GOT3 (cell line): ENCODE measurements at places on chromosomes 5 and 9.

DNA sequence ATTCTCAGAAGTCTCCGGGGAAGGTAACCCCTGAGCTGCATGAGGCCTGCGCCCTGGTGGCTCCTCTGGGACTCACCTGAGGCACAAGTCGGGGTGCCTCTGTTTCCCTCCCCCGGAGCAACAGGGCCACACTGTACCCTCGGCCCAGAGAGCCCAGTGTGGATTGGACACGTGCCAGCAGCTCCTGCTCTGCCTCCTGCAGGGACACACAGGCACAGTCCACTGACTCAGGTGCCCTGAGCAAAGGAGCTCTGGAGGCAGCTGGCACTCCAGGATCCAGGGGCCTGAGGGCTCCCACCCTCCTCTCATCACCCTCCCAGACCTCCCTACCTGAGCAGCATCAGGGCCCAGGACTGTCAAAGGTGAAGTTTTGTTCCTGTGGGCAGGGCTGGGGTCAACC is 29.5 kb downstream of the SLC35A4 start:
- no peak for DNase-seq

DNA sequence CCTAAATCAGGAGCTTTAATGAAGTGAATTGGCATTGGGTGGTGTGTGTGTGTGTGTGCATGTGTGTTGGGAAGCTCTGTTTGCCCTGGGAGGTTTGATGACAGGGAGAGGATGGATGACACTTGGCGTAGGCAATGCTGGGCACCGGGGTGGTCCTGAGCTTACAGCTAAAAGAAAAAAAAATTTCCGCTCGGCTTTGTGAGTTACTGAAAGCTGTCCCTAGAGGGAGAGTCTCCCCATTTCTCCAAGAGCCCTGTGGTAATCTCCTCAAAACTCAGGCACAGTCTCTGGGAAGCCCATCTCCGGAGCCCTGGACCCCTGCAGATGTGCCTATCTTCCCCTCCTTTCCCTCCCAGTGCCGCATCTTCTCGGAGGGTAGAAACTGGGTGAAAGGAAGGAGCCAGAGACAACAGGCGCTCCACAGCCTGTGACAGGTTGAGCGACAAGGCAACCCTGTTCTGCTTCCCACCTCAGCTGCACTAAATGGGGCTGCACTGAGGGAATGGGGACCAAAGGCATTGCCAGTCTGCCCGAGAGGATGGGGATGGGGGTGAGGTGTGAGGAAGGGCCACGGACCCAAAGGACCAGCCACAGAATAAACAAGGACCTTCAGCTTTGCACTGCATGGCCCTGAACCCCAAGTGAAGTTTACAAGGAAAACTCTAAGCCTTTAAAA is 35.8 kb upstream of the TIFAB start:
- no peak for DNase-seq

DNA sequence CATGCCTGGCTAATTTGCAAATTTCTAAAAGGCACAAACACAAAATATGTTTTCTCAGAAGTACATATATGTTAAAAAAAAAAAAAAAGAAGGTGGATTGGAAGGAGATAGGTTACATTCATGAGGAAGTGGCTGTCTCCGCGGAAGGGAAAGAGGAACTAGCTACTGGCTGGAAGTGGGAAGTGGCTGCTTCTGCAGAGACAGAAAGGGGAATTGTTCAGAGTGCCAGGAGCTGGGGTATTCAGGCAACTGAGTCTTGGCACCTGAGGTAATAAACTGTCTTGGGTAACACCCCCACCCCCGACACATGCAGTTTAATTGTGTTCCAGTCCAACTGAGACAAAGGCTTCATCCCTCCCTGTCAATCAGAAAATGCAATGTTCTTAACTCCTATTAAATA is 45.6 kb downstream of the S1PR3 start:
- DNase-seq: no peak

DNA sequence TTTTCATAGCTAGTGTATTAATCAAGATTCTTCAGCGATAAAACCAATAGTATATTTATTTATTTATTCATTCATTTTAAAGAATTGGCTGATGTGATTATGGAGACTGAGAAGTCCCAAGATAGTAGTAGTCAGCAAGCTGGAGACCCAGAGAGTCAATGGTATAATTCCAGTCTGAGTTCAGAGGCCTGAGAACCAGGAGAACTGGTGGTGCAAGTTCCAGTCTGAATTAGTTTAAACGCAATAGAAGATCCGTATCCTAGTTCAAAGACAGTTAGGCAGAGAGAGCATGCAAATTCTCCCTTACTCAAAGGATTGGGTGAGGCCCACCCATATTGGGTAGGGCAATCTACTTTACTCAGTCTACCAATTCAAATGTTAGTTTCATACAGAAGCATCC is 364.2 kb upstream of the RPS23 start:
- no peak for DNase-seq

GRCh38 chr9:115593587-115594091 is 475.7 kb upstream of the TNC start:
- DNase-seq: no peak

GRCh38 chr5:21776466-21776865 is 1076.7 kb downstream of the CDH12 start:
- DNase-seq: no peak

- no peak for DNase-seq
Observed at GRCh38 chr5:1781107-1781506, 18.5 kb downstream of the MRPL36 start.

- DNase-seq: no peak
Observed at GRCh38 chr9:121721058-121721350, 69.6 kb downstream of the DAB2IP start.
